Osteocyte (in vitro differentiated cells): ENCODE measurements at places on chromosomes 4 and X. TPM values are rescaled to one million over a fixed set of nuclear protein-coding genes. Genes with fewer than 3 reads are reported as not detected.

Gene SMS
- total RNA-seq: 91.4 and 94.5 TPM in 2 replicates

Gene IL21
- total RNA-seq: not detected in 2 replicates

- no peak for DNase-seq
Observed at GRCh38 chr4:160498211-160498610, 1395.3 kb downstream of the RAPGEF2 start.

DNA sequence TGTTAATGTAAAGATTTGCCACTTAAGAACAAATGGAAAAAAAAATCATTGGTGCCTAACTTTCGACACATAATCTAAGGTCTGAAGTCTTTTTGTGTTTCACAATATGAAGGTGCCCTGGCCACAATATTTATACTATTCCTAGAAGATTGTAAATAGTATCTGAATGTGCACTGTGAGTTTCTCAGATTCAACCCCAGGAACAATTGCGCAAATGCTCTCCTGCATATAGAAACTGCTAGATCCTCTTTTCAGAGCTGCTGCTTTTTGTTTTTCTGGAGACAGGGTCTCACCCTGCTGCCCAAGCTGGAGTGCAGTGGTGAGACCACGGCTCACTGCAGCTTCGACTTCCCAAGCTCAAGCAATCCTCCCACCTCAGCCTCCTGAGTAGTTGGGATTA lies 480.1 kb upstream of the FTHL17 start:
- no peak for DNase-seq

- no peak for DNase-seq
Observed at GRCh38 chr4:87975466-87975865, at the start of gene SPP1. Gene SPP1, plus strand, starts transcription at chr4:87975714. Its CDS starts 1,182 bp downstream, at chr4:87976896.

- no peak for DNase-seq
Observed at GRCh38 chr4:129327637-129328036, 231.7 kb downstream of the C4orf33 start.

DNA sequence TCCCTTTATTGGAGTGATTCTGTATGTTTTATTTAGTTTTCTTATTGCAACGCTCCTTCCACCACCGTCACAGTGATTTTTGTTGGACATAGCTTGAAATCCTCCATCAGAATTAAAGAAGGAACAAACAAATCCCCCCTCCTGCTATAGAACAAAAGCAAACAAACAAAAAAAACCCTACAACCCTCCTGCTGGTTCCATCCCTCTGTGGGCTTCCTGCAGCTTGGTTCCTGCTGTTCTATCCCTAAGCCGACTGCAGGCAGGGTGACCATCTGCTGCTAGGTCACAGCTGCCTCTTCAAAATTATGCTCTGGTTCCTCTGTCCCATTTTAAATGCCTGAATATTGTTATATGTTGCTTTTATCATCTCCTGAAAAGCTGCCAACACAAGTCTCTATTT lies 116.8 kb upstream of the AGA start:
- DNase-seq: no peak

- no peak for DNase-seq
Observed at GRCh38 chr4:148025981-148026380, 294.1 kb downstream of the ARHGAP10 start.

Gene GPC4
- 98.0 and 101 TPM in 2 replicates for total RNA-seq

DNA sequence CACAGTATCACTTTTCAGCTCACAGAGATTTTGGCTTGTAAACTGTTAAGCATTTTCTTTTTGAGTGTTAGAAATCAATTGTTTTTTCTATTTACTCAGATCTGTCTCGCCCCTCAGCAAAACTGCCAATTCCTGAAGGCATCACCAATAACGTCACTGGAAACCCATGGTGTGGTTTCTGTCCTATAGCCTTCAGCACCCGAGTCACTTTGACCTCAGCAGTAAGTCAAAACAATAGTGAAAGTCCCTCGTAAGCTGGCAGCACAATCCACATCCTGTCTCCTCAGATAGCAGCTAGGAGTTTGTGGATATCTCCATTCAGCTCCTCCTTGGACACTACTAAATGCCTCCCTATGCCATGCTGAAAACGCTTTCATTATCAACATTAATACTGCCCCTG lies 1787.4 kb upstream of the ADGRL3 start:
- DNase-seq: no peak

DNA sequence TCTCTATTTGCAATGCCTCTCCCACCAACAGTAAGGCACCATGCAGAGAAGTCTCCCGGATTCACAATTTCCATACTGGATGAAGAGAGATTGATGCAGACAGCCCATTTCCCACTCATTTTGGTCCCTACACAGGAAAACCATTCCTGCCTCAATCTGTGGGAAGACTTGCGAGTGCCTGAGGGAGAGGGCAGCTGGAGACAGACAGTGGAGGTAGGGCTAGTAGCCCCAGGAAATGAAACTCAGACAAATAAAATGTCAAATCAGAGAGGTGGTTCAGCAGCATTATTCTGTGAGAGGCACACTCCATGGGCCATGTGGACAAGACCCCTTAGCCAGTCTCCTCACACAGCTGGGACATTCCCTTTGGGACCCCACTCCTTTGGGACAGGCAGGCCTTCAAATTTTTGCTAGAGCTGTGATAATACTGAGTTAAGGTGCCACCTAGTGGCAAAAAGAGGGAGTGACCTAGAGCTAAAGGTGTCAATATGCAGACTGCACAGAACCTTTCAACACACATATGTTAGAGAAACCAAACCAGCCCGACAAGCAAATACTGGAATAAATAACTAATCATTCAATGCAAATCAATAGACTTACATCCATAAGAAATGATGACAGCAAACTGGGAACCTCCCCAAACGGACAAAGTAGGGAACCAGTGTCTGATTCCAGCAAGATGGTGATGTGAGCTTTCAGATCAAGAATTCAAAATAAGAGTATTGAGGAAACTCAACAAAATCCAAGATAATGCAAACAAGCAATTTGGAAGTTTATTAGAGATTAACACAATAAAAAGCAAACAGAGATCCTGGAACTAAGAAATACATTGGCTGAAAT lies 1865.3 kb upstream of the AGA start:
- no peak for DNase-seq

DNA sequence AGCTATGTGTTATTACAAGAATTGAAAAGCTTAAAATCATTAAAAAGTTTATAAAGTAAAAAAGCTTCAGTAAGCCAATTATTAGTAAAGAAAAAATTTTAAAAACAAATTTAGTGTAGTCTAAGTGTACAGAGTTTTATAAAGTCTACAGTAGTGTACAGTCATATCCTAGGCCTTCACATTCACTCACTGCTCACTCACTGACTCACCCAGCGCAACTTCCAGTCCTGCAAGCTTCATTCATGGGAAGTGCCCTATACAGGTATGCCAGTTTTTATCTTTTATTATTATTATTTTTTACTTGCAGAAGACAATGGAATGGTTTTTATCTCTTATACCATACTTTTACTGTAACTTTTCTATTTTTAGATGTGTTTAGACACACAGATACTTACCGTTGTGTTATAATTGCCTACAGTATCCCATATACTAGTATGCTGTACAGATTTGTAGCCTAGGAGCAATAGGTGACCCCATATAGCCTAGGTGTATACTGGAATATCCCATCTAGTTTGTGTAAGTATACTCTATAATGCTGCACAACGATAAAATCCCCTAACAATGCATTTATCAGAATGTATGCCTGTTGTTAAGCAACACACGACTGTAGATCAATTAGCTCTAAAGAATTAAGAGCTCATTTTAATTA lies 230.7 kb downstream of the DCLK2 start:
- DNase-seq: no peak

- DNase-seq: no peak
Observed at GRCh38 chr4:28310926-28311325, 1450.3 kb downstream of the STIM2 start.

- DNase-seq: no peak
Observed at GRCh38 chr4:57093845-57094831, 16.0 kb downstream of the IGFBP7 start.

- DNase-seq: no peak
Observed at GRCh38 chr4:120299631-120300030, 233.0 kb upstream of the MAD2L1 start.
